Ascending aorta (tissue), 2 donors: ENCODE measurements at places on chromosomes 5 and 9. TPM values are rescaled to one million over a fixed set of nuclear protein-coding genes. Genes with fewer than 3 reads are reported as not detected.
A peak's percentile ranks its signal among the peaks of the same experiment; 100 is the strongest.

GRCh38 chr9:97627624-97628023, 5.5 kb downstream of the TSTD2 start:
- no peak overlapping the region for H3K27ac ChIP-seq
- H3K4me1 ChIP-seq, result no peaks in the 10 kb centered on the region
- no peak overlapping the region for H3K4me3 ChIP-seq
- no peak for DNase-seq
- peaks cover 29% of the 10 kb centered on the region for H3K36me3 ChIP-seq
- no peaks in the 10 kb centered on the region for H3K27me3 ChIP-seq

DNA sequence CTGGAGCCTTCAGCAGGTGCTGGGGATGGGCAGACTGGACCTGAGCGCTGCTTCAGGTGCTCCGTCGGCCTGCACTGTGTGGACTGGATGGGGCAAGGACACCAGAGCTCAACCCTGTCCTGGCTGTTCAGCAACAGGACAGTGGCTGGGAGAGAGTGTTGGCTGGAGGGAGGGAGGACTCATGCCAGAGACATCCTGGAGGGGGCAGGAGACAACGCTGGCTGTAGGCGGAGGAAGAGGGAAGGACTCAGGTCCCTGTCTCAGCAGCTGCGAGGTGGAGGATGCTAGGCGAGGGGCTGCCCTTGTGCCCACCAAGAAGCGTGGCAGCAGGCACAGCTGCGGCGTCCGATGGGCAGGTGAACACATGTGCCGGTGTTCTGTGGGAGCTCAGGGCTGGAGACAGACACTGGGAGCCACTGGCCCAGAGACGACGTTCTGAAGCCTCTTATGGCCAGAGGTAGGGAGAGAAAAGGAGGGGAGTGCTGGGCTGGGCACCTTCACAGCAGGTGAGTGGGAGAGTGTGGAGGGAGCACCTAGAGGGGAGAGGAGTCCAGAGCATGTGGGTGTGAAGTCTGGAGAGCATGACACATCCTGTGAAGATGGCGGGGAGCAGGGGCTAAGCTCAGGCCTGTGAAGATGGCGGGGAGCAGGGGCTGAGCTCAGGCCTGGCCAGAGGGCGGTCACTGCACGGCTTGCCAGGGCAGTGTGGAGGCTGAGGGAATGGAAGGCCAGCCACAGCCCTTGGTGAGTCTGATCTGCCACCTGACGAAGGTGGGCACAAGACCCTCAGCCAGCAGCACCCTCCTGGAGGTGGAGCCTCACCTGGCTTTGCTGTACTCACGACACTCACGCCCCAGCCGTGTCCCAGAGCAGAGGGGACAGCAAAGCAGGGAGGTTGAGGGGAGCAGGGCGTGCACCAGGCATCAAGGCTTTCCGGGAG, 79.1 kb upstream of the FCN1 start:
- H3K27ac ChIP-seq, result no peak overlapping the region
- H3K27me3 ChIP-seq, result no peaks in the 10 kb centered on the region
- peak; percentile 50 for DNase-seq

DNA sequence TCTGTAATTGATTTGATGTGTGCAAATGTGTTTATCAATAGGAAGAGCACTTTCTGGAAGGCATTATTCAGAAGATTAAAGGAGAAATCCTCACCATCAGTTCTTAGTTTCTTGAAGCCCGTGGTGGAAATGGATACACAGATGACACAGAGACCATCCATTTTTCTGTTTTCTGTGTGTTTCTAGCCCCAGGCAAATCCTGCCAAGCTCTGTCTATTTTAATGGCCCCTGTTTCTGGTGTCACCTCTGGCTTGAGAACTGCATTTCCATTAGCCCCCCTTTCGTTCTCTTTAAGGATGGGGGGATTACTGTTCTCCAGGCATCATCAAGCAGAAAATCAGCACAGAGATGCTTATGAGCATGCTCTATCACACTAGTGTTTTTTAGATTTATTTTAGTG, 37.3 kb downstream of the DAPK1 start:
- no peaks in the 10 kb centered on the region for H3K36me3 ChIP-seq
- no peaks in the 10 kb centered on the region for H3K4me1 ChIP-seq
- H3K27ac ChIP-seq, result no peak overlapping the region
- no peak for DNase-seq
- H3K4me3 ChIP-seq, result no peak overlapping the region

- no peak overlapping the region for H3K4me3 ChIP-seq
- H3K27me3 ChIP-seq, result no peaks in the 10 kb centered on the region
- no peaks in the 10 kb centered on the region for H3K4me1 ChIP-seq
- DNase-seq, result no peak
- no peaks in the 10 kb centered on the region for H3K36me3 ChIP-seq
Measured at GRCh38 chr9:21565155-21565554, 83.0 kb upstream of the IFNE start.

Gene ENTPD8
- not detected for total RNA-seq

Gene LRRTM2
- not detected for total RNA-seq

Gene TNFSF15
- total RNA-seq, result under 0.01 TPM

Gene GLDC
- total RNA-seq, result 0.64 TPM
